ENCODE measurements at places on chromosomes 5 and 9.

DNA sequence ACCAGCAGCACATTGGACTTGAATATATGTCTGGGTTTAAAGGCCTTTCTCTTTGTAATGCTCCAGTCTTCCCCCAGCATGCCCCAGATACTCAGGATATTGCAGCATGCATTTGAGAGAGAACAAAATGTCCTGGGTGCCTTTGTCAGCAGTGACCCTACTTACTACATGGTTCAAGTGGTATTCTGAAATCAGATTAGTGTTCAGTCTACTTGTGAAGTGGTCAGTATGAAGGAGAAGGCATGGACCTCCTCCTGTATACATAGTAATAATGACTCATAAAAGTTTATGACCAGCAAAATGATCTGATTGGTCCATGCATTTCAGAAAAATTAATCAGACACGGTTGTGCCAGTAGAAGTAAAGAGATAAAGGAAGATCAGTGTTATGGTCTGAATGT lies 25.4 kb downstream of the GPR21 start:
- ATAC-seq = no peak

GRCh38 chr5:44707721-44708120 lies 101.0 kb upstream of the MRPS30 start:
- no peak for ATAC-seq

DNA sequence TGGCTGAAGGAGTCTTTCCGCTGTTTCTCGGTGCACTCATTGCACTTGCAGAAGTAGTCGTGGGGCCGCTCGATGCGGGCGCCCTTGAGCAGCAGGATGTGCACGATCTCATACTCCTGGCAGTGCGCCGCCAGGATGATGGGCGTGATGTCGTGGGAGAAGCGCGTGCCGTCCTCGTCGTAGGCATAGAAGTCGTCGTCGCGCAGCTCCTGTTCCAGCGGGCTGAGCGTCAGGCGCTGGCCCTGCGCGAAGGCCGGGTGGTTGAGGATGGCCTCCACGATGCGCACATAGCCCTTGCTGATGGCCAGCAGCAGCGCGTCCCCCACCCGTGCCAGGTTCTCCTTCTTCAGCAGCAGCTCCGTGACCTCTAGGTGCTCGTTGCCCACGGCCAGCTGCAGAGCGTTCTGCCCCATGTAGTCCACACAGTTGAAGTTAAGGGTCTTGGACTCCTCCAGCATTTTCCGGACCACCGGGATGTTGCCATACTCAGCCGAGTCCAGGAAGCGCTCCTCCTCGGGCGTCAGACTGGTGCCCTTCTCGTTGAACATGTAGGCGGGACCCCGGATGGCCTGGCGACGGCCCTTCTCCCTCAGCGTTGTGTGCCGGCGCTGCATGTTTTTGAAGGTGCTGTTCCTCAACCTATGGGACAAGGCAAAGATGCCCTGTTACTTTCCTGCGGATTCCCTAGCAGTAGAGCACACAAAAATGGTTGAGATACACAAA lies 8.4 kb downstream of the TRPC7 start:
- no peak for ATAC-seq

DNA sequence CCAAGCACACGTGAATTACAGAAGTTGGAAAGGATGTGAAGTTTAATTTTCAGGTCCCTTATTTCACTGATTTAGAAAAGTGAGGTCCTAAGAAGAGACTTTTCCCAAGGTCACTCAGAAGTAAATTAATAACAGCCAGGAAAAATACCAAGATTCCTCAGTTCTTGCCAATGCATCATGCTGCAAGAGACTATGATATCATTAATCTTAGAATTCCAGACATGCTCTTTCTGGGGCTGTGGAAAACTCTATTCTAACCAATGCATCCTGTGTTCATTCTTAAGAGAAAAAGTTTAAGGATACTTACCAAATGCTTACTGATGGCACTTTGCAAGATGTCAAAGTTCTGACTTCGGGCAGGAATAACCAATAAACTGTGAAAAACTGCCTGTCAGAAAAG lies 42.8 kb downstream of the TEX10 start:
- no peak for ATAC-seq

DNA sequence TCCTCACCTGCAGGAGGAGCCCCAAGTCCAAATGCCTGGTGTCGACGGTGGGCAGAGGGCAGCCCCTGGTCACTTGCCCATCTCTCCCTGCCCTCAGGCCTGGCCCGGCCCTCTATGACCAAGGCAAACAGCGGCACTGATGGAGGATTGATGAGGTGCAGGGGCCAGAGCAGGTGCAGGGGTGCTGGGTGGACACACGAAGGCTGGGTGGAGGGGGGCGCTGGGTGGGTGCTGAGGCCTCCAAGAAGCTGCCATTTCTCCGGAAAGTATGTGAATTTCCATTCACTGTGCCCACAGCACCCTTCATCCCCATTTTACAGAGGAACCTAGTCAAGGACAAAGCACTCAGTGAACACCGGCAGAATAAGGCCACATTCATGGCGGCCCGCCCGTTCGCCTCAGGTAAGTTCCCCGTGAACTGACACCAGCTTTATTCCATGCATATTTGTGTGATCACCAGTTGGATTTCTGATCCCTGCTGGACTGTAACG lies 143.8 kb upstream of the PPP1R26 start:
- ATAC-seq = no peak
